ENCODE measurements at places on chromosomes 1 and 21.

- DNase-seq: no peak
Measured at GRCh38 chr1:17717594-17718535, 37.3 kb upstream of the ACTL8 start.

GRCh38 chr1:67052741-67053534 lies 1.0 kb downstream of the SLC35D1 start:
- peak; percentile 48 for DNase-seq

DNA sequence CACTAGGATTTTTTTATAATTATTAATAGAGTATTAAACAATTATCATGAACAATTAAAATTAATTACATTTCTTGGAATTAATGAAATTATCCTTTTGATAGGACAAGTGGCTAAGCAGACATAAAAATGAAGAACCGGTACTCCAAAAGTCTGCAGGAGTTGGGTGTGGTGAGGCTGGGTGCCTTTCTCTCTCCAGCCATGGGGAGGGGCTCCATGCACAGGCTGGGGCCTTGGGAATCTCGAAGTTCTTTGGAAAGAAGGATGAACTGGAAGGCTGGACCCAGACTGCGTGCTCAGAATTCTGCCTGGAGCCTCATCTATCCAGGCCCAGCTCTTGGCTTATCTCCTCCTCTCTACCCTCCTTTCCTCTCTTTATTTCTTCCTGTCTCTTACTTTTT lies 94.1 kb downstream of the ACTL8 start:
- DNase-seq: no peak

DNA sequence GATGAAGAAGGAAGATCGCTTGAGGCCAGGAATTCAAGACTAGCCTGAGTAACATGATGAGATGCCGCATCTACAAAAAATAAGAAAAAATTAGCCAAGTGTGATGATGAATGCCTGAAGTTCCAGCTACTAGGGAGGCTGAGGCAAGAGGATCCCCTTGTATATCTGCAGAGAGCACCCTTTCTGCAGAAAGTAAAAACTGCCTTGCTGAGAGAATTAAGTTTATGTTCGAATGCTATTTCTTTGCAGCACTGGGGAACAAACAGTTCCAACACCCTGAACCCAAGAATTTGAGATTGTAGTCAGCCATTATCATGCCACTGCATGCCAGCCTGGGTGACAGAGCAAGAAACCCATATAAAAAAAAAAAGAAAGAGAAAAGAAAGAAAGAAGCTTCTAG lies 20.6 kb upstream of the KCNT2 start:
- DNase-seq: no peak

DNA sequence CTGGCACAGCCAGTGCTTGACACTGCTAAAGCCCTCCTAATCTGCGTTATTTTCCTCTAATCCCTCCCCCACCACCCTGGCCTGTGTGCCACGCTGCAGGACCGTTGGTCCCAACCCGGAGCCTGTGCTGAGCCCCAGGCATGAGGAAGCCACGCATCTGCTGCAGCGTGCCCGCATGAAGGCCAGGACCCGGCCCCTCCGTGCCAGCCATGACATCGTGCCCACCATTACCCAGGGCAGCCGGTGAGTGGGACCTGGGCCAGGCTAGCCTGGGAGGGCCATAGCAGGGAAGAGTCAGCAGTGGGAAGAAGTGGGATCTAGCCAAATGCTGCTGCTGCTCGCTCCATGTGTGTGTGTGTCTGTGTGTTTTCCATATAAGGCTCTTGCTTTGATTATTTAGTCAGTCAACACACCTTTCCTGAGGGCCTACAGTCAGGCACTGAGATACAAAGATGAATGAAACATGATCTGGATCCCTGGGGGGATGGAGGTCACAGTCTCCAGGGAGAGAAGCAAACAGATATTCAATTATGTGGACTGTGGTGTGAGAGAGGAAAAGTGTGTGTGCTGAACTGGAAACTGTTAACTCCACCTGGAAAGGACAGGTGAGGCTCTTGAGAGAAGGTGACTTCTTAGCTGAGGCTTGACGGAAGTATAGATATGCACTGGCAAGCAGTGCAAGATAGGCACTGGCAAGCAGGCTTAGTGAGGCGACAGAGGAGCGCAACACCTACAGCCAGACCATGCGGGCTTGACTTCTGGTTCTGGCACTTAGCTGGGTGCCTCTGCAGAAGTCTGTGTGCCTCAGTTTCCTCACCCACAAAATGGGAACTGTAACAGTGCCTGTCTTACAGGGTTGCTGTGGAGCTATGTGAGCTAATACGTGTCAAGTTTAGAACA lies 15.9 kb downstream of the KIAA1614 start:
- no peak for DNase-seq

- DNase-seq: no peak
Measured at GRCh38 chr1:15477646-15478212, 1.8 kb downstream of the CELA2B start.

DNA sequence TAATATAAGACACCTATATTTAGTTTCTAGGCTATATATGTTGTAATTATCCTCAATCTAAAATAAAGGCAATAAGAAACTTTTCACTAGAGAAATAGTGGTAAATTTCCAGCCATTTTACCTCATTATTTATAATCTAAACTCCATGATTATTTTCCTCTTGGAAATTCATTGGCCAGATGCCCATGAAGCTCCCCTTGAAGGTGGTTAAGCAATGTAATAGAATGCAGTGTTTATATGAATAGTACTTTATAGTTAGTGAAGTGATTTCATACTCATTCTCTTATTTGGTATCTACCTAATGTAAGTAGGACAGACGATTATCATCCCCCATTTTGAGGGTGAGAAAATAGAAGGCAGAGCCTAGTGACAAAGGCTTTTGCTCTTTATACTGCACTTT lies 26.5 kb downstream of the NFYC start:
- DNase-seq: no peak

GRCh38 chr1:110266834-110267233 lies 56.7 kb downstream of the KCNC4 start:
- DNase-seq: no peak

- DNase-seq: no peak
Measured at GRCh38 chr1:35556484-35557117, 602 bp downstream of the KIAA0319L start.

DNA sequence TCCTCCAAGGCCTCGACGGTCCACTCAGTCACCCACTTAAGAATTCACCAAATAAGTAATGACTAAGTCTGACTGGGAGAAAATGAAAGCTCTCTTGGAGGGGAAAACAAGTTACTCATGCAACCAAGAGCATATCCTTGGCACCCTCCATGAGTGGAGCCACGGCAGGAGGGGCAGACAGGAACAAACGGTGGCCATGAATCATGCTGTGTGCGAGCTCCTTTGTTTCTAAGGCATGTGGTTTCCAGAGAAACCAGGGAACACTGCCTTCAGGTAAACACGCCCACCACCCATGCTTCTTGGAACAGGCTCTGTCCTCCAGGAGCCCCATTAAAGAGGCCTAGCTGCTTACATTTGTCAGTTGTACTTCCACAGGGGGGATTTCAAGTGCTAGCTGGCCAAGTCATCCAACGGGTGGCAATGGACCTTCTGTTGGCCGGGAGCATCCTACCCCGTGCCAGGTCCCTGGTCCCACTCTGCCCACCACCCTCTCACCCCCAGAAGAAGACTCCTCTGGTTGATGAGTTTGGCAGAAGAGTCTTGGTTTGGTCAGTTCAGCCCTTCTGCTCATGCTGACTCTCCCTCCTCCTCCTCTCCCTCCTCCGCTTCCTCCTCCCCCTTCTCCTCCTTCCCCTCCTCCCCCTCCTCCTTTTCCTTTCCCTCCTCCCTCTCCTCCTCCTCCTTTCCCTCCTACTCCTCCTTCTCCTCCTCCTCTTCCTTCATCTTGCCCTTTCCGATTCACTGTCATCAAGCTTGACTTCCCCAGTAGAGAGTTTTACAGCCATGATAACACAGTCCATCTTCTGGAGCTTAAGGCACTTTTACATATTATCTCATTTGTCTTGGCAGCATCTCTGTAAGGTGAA lies 107.6 kb downstream of the CCDC185 start:
- DNase-seq: peak; percentile 98

- peak; percentile 21 for DNase-seq
Measured at GRCh38 chr1:207987164-207987563, 76.2 kb upstream of the CD34 start.

DNA sequence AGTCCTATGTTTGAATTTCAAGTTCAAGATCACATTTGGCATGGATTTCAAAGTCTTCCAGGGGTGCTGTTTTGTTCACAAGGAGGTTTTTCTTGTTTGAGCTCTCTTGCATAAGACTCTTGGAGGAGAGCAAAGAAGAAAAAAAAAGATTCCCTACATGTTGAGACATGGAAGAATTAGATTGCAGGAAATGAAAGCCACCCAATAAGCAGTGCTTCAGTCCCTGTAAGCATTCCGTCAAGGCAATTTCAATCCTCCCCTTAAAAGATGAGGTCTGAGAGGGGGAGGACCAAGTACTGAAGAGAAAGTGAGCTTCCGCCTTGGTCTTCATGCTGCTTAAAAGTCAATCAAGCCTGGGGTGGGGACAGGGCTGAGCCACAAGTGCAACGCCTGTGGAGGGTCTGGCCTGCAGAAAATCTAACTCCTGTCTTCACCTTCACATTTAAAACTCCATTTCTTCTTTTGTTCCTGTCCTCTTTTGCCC lies 50.2 kb downstream of the LPAR3 start:
- DNase-seq: no peak

DNA sequence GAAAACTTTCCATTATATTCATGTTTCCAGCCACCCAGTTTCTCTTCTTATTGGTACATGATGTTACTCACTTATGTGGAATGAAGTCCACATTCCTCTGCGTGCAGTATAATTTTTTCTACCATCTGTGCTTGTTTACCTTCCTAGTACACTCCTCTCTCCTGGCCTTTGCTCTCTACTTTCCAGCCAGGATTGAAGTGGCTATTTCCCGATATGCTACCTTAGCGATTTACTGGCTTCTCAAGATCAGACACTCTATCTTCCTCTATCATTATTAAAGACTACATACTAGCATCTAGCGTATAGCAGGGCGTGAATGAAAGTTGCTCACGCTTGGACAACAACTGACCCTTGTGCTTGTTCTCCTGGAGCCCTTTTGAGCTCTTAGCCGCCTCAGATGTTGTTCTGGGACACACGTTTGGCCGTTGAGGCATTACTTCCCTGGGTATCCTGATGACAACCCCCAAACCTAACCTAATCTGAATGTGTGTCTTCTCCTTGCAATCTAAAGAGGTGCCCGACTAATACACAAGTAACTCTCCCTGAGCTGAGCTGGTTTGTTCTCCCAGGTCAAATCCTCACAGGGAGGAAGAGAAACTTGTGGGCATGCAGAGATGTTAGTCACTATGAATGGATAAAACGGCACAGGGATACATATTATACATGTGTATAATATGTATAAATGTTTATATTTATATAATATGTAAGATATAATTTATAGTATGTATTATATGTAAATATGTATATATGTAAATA lies 13.4 kb upstream of the MTARC2 start:
- peak; percentile 59 for DNase-seq

DNA sequence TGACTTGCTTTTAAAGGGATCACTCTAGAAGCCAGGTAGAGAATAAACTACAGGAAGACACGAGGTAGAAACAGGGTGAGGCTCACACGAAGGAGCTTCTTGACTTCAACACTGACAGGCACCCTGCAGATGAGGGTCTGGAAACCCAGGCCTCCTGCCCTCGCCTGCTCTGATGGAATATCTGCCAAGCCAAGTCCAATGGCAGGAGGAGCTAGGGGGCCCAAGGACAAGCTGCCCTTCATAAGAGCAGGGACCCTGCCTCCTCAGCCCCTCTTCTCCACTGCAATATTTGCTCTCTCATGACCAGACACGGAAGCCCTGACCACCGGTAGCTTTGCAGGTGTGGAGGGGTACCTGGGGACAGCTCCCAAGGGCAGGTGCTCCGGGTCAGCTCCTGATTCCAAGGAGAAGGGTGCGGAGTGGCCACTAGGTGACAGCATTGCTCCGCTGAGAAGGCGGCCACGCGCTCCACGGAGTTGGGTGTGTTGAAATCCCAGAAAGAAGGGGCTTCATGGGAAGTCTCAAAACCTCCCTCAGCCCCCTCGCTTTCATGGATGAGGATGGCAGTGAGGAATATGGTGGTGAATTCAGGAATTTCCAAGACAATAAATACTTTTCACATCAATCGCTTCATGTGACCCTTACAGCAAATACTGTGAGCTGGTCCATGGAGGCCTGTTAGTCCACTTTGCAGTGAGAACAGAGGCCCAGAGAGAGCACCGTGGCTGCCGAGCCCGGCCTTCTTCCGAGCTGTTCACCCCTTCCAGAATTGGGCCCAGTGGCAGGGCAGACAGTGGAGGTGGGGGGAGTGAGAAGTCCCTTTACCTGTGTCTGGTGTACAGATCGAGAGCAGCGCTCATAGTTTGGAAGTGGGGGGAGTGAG lies 33.2 kb upstream of the PAX7 start:
- no peak for DNase-seq

DNA sequence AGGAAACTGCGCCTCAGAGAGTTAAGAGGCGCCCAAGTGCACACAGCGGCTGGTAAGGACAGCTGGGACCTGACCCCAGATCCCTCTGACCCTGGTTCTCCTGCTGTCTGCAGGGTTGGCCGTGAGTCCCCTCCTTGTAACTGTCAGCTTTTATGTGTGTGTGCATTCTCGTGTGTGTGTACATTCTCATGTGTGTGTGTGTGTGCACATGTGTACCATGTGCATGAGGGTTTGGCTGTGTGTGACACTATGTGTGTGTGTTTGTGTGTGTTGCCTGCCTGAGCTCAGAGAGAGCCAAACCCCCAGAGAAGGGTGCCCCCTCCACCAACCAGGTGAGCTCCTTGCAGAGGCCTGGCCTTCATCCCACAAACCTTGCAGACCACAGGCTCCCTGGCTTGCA lies 25.9 kb upstream of the EFHD2 start:
- DNase-seq: no peak

- no peak for DNase-seq
Measured at GRCh38 chr1:154557939-154558719, at the start of gene UBE2Q1. Gene UBE2Q1 (minus strand): TSS chr1:154558662. CDS start chr1:154558553, 109 bp downstream.

DNA sequence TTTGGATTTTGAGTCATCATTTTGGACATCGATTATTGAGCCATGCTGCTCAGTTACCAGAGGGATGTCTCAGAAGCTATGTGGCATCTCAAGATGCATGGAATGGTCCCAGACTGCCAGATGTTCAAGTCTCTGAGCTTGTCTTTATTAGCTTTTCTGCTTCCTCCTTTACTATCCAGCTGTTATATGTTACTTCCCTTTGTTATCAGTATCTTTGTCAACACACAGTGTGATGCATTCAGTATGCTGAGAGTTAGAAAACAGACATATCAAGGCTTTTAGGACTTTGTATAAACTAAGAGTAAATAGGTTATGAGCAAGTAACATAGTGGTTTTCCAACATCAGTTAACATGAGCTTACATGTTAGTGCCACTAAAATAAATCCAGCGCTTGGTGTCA lies 474.5 kb downstream of the DSCAM start:
- no peak for DNase-seq

Data from HT1080 (cell line).